ENCODE measurements at places on chromosomes 1 and 21. TPM values are rescaled to one million over a fixed set of nuclear protein-coding genes. Genes with fewer than 3 reads are reported as not detected.

S100A3 gene
- total RNA-seq, result 12.7 TPM

NPHS2 gene
- total RNA-seq, result not detected

RNF186 gene
- total RNA-seq, result not detected

DSTYK gene
- total RNA-seq, result 4.7 TPM

CFAP126 gene
- not detected for total RNA-seq

SMPDL3B gene
- 1.4 TPM for total RNA-seq

FCRLB gene
- 0.78 TPM for total RNA-seq

MRPL20 gene
- total RNA-seq, result 211 TPM

RYR2 gene
- not detected for total RNA-seq

ENAH gene
- 48.3 TPM for total RNA-seq

MYCBP gene
- total RNA-seq, result 32.8 TPM

GPR161 gene
- 23.4 TPM for total RNA-seq

RERE gene
- 7.7 TPM for total RNA-seq

SPRR2E gene
- not detected for total RNA-seq

MAB21L3 gene
- total RNA-seq, result 0.84 TPM

MFSD2A gene
- total RNA-seq, result 67.8 TPM

CAPN9 gene
- total RNA-seq, result not detected

LAMC2 gene
- 1,739 TPM for total RNA-seq

EFNA4 gene
- total RNA-seq, result 14.4 TPM

RXRG gene
- not detected for total RNA-seq

Measured in hair follicular keratinocyte (primary cell).